ENCODE measurements at places on chromosomes 6 and 20. TPM values are rescaled to one million over a fixed set of nuclear protein-coding genes. Genes with fewer than 3 reads are reported as not detected.

DNA sequence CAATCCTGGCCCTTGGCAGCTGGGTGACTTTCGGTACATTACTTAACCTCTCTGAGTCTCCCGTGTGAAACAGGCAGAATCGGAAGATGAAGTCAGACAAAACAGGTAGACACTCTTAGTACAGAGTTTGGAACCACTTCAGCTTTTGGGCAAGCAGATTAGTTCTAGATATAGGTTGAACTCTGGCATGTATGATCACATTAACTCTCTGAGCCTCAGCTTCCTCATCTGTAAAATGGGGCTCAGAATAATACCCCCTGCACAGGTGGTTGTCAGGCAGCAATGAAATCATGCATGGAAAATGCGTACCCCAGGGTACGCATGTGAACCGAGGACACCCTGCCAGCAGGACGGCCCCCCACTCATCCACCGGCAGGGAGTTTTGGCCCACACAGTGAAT is 87.7 kb downstream of the KCNB1 start:
- no peak for DNase-seq

- no peak for DNase-seq
Measured at GRCh38 chr6:37491830-37492208, 7.9 kb downstream of the CCDC167 start.

- no peak for DNase-seq
Measured at GRCh38 chr6:78700991-78701390, 166.4 kb upstream of the IRAK1BP1 start.

Gene COL12A1
- total RNA-seq: 5.5 TPM

- peak; percentile 87 for DNase-seq
Measured at GRCh38 chr20:46512943-46513844, at the start of gene ZNF334. ZNF334 (minus strand) TSS chr20:46513559; CDS start chr20:46512102, 1,457 bp downstream.

Gene TBX18
- 0.49 TPM for total RNA-seq

GRCh38 chr6:104527761-104528415 is 331.8 kb downstream of the HACE1 start:
- DNase-seq: no peak

- no peak for DNase-seq
Measured at GRCh38 chr6:142857796-142858555, 87.0 kb downstream of the HIVEP2 start.

DNA sequence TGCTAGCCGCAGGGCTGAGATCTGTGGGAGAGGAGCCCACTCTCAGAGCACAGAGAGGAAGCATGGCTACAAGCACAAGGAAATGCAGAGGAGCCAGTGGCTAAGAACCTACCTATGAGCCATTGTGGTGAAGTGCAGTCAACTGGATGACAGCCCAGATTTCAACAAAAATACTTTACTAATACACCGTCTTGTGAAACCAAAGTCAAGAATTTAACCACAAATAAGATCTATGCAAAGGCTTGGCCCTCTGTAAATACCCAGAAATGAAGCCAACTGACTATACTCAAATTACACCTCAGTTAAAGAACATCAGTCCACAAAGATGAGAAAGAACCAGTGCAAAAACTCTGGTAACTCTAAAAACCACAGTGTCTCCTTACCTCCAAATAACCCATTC is 40.1 kb upstream of the PTCHD4 start:
- DNase-seq: no peak

GRCh38 chr6:157037165-157037564 is 260.0 kb downstream of the ARID1B start:
- no peak for DNase-seq

DNA sequence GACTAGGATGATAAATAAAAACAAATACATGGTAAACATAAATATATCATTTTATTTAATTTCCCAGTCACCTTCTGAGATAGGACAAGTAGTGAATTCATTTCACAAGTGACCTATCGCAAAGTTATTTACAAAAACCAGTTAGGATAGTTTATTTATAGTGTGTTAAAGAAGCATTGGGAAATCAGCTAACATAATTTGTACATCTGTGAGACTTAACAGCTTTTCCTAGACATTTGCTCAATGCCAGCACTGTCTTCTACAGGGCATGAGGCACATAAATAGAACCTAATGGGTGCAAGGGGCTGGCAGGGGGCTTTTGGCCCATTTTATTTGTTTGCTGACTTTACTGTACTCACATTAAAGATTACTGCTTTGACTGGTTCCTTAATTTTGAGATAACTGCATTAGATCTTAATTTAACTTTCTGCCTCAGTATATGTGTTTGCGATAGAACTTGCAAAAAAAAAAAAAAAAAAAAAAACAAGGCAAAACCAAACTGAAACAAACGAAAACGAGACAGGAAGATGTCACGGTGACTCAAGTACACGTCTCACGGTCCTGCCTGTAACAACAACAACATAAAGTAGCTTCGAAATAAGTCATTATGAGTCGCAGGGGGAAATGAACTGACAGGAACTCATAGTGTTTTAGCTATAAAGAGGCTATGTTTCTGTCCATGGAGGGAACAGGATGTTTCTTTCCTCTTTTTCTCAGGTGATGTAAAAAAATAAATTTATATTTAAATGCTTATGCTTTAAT is 133.7 kb upstream of the GMDS start:
- no peak for DNase-seq

DNA sequence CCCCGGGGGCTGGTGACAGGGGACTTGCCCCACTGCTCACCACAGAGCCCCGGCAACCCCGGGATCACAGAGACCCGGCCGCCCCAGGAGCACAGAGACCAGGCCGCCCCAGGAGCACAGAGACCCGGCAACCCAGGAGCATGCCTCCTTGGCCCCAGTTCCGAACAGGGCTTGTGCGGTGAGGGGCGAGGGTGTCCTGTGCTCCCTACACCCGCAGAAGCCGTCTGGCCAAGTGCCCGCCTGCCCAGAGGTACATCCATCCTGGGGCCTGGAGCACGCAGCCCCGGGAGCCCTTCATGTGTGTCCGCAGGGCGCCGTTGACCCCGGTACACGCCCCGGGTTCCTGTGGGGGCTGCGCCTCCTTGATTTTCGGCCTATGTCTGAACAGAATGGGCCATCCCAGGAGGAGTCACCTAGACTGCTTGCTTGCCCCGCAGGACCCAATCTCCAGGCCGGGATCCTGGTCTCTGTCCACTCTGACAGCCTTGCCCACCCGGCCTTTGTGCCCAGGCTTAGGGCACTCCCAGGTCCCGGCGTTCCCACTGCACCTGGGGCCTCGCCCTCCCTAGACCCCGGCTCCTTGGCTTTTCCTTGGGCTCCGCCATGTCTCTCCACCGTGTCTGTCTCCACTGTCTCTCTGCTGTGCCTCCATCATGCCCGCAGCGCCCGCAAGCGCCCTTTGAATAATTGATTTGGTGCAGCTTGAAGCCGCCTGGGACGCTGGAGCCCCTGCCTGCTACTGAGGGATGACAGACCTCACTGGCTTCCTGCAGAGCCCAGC is 219.8 kb downstream of the ERMARD start:
- peak; percentile 19 for DNase-seq

Gene LHFPL5
- total RNA-seq: not detected

Gene MUC22
- total RNA-seq: not detected

Gene NHSL1
- 125 TPM for total RNA-seq

Gene RGS17
- 0.40 TPM for total RNA-seq
